ENCODE measurements at places on chromosomes 3 and 15.

- DNase-seq: no peak
Observed at GRCh38 chr3:13073326-13074005, at the start of gene IQSEC1. IQSEC1 (minus strand) TSS chr3:13073429; CDS start chr3:13073014, 415 bp downstream.

GRCh38 chr15:55928955-55929354 is 64.5 kb downstream of the NEDD4 start:
- no peak for DNase-seq

DNA sequence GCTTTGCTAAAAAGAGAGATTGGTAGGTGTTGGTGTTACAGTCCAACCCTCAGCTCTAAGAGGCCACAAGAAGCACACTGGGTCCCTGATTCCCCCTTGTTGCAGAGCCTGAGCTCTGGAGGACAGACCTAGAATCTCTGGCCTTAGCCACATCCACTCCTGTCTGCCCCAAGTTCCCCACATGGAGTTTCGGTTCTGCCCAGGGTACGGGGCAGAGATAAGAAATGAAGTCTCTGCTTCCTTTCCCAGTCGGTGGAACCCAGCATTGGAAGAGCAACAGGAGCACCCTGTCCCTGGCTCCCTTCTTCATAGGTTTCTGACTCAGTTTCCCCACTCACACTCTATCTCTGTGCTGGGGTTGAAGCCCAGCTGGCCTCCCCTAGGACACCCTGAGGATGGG is 13.2 kb downstream of the PRR23E start:
- no peak for DNase-seq

DNA sequence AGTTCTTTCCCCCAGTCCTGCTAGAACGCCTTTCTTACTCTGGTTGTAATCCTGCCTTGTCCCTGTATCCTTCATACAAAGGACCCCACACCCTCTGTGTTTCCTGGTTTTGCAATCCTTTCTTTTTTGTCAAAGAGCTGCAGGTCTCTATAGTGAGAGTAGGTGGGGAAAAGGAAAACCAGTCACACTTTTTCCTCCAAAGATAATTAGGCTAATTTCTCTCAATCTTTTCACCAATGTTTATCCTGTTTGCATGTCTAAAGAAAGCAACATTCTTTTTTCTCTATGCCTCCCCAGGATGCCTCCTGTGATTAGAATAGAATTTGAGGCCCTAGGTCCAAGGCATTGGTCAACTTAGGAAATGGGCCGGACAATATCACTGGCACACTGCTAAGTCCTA is 25.4 kb downstream of the SEMA6D start:
- no peak for DNase-seq

- peak; percentile 20 for DNase-seq
Observed at GRCh38 chr3:73086071-73086494, 24.6 kb downstream of the EBLN2 start.

DNA sequence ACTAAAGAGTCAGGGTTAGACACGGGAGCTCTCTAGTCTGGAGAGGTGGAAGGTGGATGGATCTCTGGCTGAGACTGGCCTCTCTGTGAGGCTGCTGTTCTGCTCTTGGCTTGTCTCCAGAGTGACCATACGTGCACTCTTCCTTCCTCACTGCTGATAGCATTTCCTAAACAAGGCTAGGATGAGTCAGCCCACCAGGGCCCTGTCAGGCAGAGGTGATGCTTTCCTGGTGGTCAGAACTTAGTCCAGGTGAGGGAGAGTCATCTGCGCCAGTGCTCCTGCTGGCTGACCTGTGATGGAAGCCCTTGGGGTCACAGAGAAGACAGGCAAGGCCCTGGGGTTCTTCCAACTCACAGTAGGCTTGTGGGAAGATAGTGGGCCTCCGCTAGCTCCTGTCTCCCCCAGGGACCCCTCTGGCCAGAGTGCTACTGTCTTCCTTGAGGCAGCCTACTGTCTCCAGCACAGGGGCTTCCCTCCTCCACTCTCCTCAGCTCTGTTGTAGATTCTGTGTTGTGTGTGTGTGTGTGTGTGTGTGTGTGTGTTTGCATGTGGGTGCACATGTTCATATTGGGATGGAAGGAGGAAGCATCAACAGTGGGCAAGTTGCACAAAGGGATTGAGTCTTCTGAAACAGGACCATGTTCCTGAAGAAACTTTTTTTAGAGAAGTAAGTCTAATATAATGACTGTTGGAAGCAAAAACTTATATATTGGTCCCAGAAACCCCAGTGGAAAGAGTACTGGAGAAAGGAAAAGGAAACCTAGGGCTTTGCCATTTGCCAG is 16.5 kb downstream of the ALPK3 start:
- DNase-seq: no peak

DNA sequence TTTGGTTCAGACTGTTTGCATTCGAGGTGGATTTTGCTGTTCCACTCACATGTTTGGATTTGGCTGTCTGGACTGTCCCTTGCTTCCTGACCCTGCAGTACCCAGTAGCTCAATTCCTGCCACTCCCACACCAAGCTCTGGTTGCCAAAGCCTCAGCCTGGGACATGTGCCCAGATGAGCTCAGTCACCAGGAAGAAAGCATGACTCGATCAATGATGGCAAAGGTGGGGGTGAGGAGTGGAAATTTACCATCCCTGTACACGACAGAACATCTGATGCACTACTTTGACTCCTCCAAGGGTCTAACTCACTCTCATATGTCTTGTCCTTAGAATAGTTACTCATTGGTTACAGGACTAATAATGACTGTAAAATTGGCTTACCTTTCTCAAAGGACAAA is 45.2 kb downstream of the ZNF385D start:
- DNase-seq: no peak

DNA sequence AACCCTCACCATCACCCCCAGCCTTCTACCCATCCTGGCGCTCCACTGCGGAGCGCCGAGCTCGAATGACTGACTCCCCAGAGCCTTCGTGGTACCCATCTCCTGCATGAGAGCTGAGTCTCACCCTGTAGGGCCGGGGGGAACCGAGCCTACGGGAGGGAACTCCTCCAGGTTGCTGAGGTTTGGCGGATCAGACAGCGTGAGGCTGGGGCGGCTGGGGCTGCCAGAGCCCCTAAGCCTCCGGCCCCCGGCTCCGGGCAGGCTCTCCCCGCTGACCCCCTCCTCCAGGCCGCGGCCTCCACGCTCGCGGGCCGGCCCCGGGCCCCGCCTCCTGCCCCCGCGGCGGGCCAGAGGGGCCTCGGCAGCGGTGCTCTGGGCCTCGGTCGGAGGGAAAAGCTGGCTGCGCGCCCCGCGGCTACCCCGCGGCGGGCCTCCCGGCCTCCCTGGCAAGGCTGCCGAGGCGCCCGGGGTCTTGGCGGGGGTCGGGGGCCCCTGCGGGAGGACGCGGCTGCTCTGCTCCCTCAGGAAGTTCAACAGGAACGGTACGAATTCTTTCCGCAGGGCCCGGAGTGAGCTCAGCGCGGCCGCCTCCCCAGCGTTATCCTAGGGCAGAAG is 643 bp downstream of the CDAN1 start:
- DNase-seq: no peak

DNA sequence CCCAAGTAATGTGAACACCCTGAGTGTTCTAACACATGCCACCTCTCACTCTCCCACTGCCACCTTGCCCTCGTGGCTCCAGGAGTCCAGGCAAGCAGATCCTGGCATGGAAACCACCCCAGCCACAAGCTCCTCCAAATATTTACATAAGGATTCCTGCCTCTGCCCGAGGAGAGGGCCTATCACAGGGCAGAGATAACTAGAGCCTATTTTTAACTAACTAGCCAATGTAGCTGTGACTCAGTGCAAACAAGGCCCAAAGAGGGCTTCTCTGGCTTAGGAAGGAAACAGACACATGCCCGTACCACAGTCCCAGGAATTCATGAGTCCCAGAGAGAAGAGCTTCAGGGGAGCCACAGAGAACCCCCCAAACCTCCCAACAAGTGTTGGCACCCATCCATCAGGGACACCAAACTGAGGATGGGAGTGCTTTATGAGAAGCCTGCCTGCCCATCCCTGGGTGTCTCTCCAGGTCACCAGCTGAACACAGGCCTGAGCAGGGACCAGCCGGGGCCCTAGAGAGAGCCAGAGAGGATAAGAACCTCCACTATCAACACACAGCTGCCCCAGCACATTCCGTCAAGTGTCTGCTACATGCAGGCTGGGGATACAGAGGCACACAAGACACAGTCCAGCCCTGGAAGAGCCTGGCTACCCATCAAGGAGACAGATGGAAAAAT is 9.2 kb downstream of the FYCO1 start:
- DNase-seq: no peak

DNA sequence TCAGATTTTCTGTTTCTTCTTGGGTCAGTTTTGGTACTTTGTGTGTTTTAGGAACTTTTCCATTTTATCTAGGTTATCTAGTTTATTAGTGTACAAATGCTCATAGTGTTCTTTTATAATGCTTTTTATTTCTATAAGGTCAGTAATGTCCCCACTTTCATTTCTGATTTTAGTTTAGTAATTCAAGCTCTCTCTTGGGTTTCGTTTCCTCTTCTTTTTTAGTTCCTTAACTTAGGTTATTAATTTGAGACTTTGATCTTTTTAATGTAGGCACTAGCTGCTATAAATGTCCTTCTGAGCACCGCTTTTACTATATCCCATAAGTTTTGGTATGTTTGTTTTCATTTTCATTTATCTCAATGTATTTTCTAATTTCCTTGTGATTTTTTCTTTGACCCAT is 27.0 kb upstream of the CD200R1L start:
- no peak for DNase-seq

DNA sequence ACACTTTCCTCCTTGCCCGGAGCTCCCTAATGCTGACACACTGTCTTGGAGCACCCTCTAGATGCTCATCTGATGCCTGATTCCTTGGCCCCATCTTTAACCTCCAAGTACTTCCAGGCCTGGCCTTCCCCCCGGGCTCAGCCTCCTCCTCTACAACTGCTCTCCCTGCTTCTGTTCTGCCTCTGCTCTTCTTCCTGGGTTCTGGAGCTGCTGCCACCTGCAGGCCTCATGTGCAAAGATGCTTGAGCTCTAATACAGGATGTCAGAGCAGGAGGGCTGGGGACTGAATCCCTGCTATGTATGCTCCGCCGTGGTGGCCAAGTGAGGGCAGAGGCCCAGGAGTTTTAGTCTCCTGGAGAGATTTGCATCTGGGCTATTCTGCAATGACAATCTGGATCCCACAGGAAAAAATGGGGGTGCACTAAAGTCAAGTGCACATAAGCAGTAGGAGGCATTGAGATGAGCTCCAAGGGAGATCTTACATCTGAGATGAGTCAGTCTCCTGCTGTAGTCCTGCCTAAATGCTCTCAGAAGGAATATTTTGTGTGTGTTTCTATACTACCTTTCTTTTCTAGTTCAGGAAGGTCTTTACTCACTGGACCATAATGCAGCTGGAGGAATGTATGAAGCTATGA is 296.3 kb downstream of the UACA start:
- peak; percentile 58 for DNase-seq

GRCh38 chr3:108208831-108209230 is 13.4 kb downstream of the IFT57 start:
- DNase-seq: no peak

GRCh38 chr15:99387421-99388168 is 136.3 kb downstream of the LRRC28 start:
- DNase-seq: no peak

- DNase-seq: no peak
Observed at GRCh38 chr15:97652041-97652440, 308.5 kb upstream of the ARRDC4 start.

DNA sequence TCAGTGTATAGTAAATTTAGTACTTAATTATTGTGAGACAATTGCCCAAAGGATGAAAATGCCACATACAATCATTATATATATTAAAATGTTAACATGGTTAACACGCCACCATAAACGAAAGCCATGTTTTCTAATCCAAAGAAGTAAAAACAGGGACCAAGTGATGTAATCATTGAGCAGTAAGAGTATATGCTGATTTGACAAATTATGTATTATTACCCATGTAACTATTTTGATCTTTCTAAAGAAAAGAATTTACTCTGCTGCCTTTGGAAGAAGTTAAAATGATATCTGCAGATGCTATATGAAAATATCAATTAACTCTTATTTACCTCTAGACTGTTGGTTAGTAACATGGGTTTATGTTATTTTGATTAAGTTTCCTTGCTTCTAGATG is 150.2 kb downstream of the NAALADL2 start:
- DNase-seq: no peak

DNA sequence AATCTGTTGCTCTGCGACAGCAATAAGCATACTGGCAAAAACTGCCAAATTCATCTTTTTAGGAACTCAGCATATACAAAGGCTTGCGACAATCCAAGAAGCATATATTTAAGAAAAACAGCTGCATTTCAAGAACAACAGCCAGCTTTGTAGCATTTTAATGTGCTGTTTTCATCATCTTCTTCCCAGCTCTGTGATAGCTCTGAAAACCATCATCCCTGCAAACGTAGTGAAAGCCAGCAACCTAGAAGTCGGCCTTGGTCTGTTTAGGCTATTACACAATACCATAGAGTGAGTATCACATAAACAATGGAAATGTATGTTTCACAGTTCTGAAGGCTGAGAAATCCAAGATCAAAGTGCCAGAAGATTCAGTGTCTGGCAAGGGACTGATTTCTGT is 187.5 kb downstream of the NAALADL2 start:
- no peak for DNase-seq

GRCh38 chr3:15097891-15098290 is 1.1 kb downstream of the RBSN start:
- DNase-seq: no peak

DNA sequence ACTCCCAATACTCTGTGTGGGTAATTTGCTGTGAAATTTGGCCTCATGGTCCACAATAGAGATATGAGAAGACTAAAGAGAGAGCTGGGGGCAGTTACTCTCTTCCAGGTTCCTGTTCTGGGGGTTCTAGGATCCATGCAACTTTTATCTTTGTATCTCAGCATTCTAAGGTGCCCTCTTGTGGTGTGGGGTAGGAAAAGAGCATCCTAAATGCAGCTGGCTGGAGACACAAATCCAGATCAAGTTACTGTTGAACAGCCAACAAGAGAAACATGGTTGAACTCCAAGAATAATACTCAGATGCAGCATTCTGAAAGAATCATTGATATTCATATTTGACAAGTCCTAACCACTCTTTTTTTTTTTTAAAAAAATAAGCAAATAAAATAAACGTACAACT is 238.2 kb downstream of the GREM1 start:
- DNase-seq: peak; percentile 36

GRCh38 chr15:67506775-67507747 is 13.9 kb upstream of the C15orf61 start:
- no peak for DNase-seq

All from NCI-H460 (cell line).